NCI-H774 (cell line): ENCODE measurements at places on chromosomes 12 and 14.

- DNase-seq, result no peak
Measured at GRCh38 chr14:71451501-71451900, 480.7 kb upstream of the RGS6 start.

DNA sequence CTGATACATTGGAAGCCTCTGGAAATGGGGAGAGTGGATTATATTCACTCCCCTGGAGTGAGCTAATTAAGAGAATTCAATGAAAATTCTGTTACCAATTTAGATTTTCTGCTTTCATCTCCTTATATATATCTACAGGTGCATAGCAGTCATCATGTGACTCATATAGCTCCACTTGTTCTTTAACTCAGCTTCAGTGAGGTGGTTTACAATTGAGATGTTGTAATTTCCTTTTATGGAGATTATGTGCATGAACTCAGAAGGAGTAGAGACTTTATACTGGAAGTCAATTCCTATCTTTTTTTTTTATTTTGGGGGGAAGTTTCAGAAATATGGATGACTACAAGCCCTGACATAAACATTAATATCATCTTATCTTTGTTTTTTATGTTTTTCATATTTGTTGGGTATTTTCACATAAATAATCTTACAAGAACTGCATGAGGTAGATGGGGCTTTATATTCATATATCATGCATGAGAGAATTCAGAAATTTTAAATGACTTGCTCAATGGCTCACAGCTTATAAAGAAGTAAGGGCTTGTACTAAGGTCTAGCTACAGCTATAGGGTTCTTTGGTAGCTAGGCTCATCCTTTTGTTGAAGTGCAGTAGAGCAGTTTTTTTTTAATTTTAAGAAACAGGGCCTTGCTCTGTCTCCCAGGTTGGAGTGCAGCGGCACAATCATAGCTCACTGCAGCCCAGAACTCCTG is 92.3 kb upstream of the SCAF11 start:
- no peak for DNase-seq

GRCh38 chr14:76997257-76997970 is 31.1 kb downstream of the IRF2BPL start:
- DNase-seq, result no peak

GRCh38 chr14:20830831-20831230 is 28.2 kb upstream of the RNASE1 start:
- no peak for DNase-seq
